ENCODE measurements at places on chromosomes 12 and 14.

DNA sequence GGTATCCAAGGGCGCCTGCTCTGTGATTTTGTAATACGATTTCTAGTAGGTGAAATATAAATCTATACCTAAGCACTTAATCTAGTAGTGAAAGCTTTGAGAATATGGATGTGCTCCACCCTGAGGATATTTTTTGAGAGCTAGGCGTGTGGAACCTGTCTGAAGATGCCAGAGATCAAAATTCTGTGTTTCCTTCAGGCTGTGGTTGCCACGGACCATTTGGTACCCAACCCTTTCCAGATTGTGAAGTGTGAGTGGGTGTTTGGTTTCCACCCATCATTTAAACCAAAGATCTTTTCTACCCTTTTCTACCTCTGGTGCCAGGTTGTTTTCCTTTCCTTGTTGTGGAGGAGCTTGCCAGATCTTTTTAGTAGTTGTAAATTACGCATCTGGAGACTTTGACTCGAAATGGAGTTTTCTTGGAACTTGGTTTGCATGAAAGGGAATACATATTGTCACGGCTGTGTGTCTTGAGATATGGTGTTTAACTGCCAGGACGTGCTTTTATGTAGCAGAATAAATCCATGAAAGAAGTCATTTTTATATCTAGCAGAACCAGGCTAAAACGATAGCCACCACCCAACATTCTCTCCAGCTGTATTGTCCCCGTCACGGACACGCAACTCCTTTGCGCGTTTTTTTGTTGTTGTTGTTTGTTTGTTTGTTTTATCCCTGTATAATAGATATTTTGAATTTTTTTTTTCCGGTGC lies 2.2 kb downstream of the LRFN5 start:
- peak; percentile 33 for DNase-seq

DNA sequence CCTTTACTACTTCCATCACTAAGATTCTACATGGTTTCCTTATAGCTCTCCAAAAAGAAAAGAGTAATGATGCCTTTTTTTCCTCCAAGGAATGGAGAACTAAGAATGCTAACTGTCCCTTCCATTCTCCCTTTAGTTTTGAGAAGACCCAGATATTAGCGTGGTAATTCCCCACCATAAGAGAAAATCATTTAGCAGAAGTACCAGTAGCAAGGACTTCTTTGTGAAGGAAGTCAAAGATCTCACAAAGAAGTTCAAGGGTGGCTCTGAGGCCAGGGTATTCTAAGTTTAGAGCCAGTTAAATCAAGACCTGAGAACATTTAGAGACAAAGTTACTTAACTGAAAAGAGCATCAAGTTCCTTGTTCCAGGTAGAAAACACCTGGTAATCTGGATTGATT lies 7.3 kb downstream of the USP15 start:
- DNase-seq = no peak

DNA sequence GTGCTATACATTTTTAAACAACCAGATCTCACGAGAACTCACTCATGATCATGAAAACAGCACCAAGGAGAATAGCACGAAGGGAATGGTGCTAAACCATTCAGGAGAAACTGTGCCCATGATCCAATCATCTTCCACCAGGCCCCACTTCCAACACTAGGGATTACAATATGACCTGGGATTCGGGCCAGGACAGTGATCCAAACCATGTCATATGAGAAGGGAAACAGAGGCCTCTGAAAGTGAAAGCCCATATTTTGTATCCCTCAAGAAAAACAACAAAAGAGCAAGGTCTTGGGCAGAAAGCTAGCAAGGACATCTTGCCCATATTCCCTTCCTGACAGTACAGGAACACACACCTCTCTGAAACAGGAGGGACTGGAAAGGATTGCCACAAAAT lies 163.9 kb upstream of the VASH1 start:
- DNase-seq = no peak

GRCh38 chr14:91307652-91308051 lies 63.1 kb upstream of the GPR68 start:
- DNase-seq = no peak

DNA sequence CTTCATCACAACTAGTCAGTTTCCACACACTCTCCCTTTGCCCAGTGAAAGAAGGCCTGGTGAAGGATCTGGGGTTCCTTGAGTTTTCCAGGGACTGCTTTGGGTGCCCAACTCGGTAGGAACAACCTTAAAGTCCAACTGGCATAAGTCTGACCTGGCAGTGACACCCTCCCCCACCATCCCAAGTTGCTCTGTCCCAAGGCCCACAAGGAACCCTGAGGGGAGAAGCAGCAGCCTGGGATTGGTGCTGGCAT lies 1.6 kb downstream of the KMT2D start:
- no peak for DNase-seq

- DNase-seq = no peak
Observed at GRCh38 chr12:46177837-46178608, 90.8 kb downstream of the SLC38A1 start.

DNA sequence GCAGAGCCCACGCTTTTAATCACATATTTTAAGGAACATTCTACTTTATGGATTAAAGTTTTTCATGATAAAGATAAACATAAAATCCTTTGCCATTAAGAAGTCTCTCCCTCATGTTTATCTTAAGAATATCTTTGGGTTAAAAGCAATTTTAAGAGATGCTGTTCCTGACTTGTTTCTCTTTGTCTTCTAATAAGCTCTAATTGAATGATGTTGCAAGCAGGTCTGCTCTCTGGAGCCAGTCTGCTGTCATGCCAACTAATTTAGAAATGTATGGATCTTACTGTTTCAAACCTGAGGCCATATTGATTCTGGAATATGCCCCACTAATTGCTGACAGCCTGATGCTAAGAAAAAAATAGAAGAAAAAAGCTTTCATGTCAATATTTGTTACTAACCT lies 173.6 kb downstream of the TTC8 start:
- DNase-seq = no peak

- DNase-seq = no peak
Observed at GRCh38 chr14:106564058-106564643, 1037.8 kb downstream of the TMEM121 start.

- no peak for DNase-seq
Observed at GRCh38 chr12:130018614-130019013, 114.8 kb upstream of the TMEM132D start.

DNA sequence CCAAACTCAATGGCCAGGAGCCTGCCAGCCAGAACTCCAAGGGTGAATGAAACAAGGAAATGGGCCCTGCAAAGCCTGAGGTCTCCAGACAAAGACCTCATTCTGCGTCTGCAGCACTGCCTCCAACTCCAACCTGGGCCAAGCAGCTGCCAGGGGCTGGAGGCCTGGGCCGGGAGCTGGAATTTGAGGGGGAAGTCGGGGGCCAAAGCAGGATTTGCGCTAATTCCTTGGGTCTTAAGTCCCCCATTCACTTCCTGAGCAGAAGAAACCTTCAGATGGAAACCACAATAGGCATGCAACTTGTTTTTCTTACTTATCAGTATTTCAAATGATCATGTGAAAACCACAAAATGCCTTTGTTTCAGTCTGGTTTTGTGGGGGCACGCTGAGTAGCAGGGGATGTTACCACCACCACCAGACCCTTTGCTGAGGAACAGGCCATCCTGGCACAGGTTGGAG lies 23.0 kb upstream of the TC2N start:
- no peak for DNase-seq

- DNase-seq = peak; percentile 27
Observed at GRCh38 chr12:85029456-85029855, 6.6 kb downstream of the TSPAN19 start.

DNA sequence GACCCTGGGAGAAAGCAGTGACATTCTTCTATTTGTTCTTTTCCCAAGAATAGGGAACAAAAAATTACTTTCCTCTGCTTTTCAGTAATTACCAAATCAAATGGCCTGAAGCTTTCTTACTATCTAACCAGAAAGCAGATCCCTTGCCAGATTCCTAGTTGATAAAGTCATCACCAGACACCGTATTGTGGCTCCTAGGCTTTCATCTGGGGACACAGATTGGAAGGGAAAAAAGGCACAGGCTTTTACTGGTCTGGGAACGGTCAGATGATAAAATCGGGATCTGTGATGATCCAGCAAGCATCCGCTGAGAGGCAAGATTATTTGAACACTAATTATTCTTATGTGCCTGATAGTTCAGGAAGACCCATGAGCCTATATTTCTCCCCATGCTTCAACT lies 79.1 kb upstream of the BCL2L14 start:
- no peak for DNase-seq
